Fibroblast of lung (primary cell): ENCODE measurements at places on chromosomes 4 and X.

DNA sequence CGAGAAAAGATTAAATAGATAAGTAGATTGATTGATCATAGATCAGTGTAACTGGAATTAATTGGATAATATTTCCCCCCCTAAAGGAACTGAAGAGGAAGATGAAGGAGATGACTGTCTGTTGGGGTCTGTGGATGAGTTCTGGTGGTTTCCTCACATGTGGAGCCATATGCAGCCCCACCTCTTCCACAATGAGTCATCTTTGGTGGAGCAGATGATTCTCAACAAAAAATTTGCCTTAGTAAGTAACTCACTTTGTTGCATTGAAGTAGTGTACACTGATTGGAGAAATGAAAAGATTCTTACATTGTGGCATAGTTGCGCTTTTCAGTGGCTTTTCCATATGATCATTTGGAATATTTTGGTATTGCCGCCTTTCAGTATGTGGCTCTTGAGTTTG, 80.4 kb downstream of the NDST3 start:
- DNase-seq = peak; percentile 13

DNA sequence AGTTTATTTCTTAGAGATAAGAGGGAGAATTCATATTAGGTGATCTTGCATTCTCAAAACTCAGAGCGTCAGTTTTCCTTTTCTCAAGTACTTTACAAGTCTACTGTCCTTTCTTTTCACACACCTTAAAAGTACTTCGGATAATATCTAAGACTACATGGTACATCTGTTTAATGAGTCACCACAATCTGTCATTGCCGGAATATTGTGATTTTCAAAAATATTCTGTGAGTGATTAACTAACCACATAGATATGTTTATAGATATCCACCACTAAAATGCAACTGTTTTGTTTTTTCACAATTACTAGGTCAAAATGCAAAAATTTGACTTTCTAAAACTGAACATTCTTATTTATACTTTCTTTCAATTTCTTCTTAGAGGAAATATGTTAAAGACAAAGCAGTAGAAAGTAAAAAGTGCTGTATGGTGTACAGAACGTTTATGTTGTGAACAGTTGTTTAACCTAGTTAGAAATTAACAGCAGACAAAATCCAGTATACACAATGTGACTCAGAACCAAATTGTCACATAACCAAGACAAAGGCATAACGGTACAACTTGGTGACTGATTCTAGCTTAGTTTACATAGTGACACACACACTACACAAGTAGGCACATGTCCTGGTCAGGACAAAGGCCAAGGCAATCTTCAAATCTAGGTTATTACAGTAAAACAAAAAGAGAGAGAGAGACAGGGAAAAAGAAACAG, 482.9 kb downstream of the NAF1 start:
- no peak for DNase-seq

DNA sequence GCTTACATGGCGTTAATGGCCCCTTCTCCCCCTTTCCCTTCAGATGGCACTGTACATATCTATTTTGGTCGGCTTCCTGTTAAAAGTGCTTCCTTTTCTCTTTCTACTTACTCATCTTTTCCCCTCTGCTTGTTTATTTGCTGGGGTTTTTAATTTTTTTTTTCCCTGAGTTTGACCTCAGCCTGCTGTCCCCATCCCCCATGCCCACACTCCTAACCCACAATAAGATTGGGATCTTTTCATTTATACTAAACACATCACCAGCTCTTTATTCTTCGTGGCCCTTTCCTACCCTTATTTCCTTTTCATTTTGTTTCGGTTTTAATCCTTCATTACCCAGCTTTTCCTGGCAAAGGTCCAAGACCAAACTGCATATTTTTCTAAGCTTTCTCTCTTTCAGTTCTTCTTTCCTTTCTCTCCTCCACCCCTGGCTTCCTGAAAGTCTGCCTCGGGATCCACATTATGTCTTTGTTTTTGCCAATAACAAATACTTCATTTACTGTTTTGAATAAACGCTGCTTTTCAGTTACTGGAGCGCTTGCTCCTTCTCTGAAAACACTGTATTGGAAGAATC, 152.0 kb upstream of the USP9X start:
- peak; percentile 48 for DNase-seq

GRCh38 chr4:3767570-3768288, 1.5 kb downstream of the ADRA2C start:
- peak; percentile 23 for DNase-seq

GRCh38 chr4:56909086-56909894, 1.6 kb downstream of the REST start:
- peak; percentile 53 for DNase-seq

- DNase-seq = no peak
These were observed 1.7 kb downstream of the UNC5C start for GRCh38 chr4:95546866-95547714.

- DNase-seq = no peak
These were observed 440.7 kb downstream of the IL15 start for GRCh38 chr4:142077048-142077447.

GRCh38 chr4:113064244-113064643, 14.8 kb downstream of the ANK2 start:
- DNase-seq = no peak

DNA sequence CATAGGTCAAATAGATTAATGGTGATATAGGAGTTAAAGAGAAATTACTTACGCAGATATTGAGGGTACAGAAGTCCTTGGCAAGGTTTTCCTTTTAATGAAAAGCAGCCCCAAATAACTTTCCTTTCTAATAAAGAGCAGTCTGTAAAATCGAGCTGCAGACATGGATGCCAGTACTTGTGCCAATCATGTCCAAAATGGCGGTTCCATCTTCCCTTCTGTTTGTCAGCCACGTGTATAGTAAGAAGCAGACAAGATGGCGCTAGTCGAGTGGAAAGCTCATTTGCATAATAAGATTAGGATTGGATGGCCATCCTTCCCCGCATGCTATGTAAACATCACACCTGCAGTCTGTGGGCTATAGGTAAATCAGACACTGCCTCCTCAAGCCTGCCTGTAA, 68.5 kb downstream of the FGFBP1 start:
- no peak for DNase-seq

GRCh38 chr4:45629717-45630116, 494.1 kb downstream of the GABRG1 start:
- peak; percentile 9 for DNase-seq

- DNase-seq = no peak
These were observed 473.9 kb upstream of the FTHL17 start for GRCh38 chrX:31545726-31546125.

GRCh38 chrX:31038575-31039326, 33.1 kb downstream of the FTHL17 start:
- DNase-seq = peak; percentile 58

GRCh38 chr4:181477591-181477990, 765.6 kb upstream of the TENM3 start:
- DNase-seq = no peak

GRCh38 chrX:68692651-68693050, 45.2 kb downstream of the STARD8 start:
- DNase-seq = peak; percentile 44

DNA sequence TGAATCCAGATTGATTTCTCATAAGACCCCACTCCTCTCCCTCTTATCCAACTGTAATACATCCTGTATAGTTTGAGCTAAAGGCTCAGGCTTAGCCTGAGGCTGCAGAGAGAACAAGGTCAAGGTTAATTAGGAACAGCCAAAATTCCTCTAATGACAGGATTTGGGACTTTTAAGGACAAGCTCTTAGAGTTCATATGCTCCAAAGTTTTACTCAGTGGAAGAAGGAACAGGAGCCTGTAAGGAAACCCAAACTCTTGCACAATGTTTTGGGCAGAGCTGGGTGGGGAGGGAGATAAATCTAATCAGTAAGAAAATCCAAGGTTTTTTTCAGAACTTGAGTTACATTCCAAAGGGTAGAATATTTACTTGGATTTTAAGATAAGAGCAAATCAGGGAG, 238.8 kb downstream of the QDPR start:
- DNase-seq = peak; percentile 45

DNA sequence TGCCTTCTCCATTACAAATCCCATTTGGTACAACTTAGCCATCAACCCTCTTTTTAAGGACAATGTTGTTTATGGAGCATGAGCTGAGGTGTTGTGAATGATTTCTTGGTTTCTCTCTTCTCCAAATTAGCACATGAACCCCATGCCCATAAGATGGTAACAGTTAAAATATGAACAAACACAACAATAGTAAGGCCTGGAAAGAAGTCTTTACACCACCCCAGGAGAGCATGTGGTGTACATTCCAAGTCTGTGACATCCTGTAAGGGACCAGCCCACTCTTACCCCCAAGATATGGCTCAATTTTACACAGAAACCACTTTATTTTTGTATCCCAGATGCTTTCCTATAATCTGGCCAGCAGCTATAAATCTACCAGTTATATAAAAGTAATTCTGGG, 226.1 kb downstream of the COX18 start:
- no peak for DNase-seq

- no peak for DNase-seq
These were observed 39.5 kb downstream of the ZFYVE28 start for GRCh38 chr4:2378898-2379297.

DNA sequence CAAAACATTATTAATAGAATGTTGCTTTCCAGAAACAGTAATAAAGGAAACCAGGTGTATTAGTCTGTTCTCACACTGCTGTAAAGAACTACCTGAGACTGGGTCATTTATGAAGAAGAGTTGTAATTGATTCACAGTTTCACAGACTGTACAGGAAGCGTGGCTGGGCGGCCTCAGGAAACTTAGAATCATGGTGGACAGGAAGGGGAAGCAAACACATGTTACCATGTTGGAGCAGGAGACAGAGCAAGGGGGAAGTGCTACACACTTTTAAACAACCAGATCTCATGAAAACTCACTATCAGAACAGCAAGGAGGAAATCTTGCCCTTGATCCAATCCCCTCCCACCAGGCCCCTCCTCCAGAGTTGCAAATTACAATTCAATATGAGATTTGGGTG, 815.8 kb downstream of the TRIML1 start:
- DNase-seq = no peak

- DNase-seq = peak; percentile 86
These were observed 517.1 kb upstream of the ZFP42 start for GRCh38 chr4:187478292-187479140.

- no peak for DNase-seq
These were observed 35.0 kb upstream of the APLN start for GRCh38 chrX:129689796-129690195.

- peak; percentile 25 for DNase-seq
These were observed 94.6 kb downstream of the COX18 start for GRCh38 chr4:72974694-72975487.
